ENCODE measurements at places on chromosomes 4 and X.
A peak's percentile ranks its signal among the peaks of the same experiment; 100 is the strongest.

DNA sequence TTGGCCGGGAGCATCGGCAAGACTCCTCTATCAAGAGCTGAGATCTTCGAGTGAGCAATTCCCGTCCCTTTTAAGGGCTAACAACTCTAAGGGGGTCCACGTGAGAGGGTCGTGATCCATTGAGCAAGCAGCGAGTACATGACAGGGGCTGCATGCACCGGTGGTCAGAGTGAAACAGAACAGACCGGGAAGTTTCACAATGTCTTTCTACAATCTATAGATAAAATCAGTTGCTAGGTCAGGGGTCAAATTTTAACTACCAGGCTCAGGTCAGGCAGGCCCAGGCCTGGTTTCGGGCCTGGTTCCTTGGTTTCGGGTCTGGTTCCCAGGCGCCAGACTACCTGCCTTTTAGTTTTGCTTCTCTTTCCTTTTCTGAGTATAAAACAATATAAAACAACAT, 160.1 kb downstream of the PTCHD1 start:
- DNase-seq: no peak

GRCh38 chr4:136643416-136643815, 888.9 kb downstream of the PCDH18 start:
- DNase-seq: no peak

DNA sequence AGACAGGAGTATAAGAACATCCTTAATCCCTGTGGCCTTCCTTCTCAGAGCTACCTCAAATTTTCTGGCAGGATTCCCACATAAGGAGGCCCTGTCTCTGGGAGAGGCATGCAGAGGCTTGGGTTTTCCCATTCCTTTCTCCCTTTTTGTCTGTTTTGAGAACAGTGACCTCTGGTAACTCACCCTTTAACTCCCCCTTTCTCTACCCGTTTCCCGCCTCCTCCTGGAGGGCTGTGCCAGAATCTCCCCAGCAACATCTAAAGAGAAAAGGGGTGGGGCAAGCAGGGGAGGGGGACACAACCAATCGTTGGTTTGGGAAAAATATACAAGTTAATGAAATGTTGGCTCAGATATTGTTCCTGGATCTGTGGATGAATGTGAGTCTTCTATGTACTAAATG, 303.7 kb upstream of the IRS4 start:
- no peak for DNase-seq

DNA sequence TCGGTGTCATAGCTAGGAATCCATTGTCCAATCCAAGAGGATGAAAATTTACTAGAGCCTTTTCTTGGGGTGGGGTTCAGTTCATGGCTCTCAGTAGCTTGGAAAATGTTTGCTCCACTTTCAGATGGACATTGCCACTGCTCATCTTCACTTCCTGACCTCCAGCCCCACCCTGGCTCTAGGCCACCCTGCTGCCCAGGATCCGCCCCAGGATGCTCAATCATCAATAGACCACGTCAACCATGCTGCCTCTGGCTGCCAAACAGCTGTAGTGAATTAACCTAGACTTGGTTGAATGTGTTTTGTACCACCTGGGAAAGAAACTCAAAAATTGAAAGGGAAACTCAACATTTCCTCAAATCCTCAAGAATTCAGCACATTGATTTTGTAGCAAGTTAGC, 37.2 kb upstream of the HSD17B10 start:
- no peak for DNase-seq

DNA sequence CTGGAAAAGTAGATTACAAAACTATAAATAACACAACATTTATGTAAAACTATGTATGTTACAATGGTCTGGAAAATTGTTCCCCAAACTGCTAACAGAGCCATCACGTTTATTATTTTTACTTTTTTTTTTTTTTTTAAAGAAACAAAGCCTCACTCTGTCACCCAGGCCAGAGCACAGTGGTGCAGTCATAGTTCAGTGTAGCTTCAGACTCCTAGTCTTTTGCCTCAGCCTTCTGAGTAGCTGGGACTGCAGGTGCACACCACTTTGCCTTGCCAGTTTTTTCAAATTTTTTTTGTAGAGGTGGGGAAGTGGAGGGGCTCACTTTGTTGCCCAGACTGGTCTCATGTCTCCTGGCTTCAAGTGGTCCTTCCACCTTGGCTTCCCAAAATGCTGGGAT, 180.1 kb upstream of the SPRY1 start:
- no peak for DNase-seq

- no peak for DNase-seq
Observed at GRCh38 chr4:67700116-67700737, 728 bp downstream of the UBA6 start.

GRCh38 chr4:80578001-80578400, 242.5 kb downstream of the CFAP299 start:
- DNase-seq: no peak

DNA sequence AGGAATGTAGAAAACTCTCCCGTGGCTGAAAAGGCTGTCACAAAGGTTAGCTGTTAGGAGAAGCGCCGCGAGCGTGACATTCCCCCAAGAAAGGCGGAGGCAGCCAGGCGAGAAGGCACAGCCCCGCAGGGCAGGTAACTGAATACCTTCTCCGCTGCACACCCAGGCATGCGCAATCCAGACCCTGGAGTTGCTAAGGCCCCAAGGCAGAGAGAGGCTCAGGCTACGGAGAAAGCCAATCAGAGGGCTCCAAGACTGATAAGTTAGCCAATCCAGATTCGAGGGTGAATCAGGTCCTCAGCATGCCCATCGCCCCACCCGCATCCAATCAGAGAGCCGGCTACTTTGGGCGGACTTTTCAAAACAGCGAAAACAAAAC, 485 bp upstream of the CCNG2 start:
- DNase-seq: no peak

- no peak for DNase-seq
Observed at GRCh38 chr4:137310166-137310565, 222.1 kb downstream of the PCDH18 start.

DNA sequence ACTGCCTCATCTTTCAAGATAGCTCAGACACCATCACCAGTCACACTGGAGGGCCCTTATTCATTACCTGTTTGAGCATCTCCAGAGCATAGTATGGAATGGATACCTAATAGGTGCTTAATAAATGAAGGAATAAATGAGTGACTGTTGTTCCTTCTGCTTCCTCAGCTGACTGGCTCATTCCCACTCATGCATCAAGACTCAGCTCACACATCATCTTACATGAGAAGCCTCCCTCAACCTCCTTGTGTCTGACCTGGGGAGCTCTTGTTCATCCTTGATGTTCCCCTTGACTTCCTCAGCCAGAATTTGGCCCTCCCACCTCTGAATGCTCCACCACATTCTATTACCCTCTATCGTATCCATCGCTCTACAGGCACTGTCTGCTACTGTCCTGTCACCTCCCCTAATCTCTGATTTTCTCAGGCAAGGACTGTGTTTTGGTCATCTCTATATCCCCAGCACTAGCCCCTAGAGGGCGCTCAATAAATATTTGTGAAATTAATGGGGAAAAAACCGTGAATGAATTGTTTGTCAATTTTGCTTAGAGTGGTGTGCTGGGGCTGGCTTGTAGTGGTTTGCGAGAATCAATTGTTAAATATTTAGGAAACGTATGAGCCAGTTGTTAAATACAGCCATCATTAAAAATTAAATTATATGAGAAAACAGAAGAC, 88.3 kb downstream of the NHSL2 start:
- peak; percentile 25 for DNase-seq

DNA sequence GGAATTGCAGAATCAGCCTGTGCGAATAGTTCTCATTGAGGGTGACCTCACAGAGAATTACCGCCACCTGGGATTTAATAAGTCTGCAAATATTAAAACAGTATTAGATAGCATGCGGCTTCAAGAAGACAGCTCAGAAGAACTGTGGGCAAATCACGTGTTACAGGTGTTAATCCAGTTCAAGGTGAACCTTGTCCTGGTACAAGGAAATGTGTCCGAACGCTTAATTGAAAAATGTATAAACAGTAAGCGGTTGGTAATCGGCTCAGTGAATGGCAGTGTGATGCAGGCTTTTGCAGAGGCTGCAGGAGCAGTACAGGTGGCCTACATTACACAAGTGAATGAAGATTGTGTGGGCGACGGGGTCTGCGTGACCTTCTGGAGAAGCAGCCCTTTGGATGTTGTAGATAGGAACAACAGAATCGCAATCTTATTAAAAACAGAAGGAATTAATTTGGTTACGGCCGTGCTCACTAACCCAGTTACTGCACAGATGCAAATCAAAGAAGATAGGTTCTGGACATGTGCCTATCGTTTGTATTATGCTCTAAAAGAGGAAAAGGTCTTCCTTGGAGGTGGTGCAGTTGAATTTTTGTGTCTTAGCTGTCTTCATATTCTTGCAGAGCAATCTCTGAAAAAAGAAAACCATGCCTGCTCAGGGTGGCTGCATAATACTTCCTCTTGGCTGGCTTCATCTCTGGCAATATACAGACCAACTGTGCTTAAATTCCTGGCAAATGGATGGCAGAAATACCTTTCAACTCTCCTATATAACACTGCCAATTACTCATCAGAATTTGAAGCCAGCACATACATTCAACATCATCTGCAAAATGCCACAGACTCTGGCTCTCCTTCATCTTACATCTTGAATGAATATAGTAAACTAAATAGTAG, 10.7 kb downstream of the BBS12 start:
- no peak for DNase-seq

GRCh38 chrX:129026202-129026601, 497.1 kb downstream of the SMARCA1 start:
- DNase-seq: no peak

DNA sequence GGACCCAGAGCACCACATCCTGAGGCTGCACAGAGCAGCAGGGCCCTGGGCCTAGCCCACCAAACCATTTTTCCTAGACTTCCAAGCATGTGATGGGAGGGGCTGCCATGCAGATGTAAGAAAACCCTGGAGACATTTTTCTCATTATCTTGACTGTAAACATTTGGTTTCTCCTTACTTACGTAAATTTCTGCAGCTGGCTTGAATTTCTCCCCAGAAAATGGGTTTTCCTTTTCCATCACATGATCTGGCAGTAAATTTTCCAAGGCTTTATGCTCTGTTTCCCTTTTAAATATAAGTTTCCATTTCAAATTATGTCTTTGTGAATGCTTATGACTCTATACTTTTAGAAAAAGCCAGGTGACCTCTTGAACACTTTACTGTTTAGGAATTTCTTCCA, 945.9 kb upstream of the NDST4 start:
- DNase-seq: no peak

GRCh38 chr4:54727346-54727745, 69.6 kb downstream of the KIT start:
- no peak for DNase-seq

DNA sequence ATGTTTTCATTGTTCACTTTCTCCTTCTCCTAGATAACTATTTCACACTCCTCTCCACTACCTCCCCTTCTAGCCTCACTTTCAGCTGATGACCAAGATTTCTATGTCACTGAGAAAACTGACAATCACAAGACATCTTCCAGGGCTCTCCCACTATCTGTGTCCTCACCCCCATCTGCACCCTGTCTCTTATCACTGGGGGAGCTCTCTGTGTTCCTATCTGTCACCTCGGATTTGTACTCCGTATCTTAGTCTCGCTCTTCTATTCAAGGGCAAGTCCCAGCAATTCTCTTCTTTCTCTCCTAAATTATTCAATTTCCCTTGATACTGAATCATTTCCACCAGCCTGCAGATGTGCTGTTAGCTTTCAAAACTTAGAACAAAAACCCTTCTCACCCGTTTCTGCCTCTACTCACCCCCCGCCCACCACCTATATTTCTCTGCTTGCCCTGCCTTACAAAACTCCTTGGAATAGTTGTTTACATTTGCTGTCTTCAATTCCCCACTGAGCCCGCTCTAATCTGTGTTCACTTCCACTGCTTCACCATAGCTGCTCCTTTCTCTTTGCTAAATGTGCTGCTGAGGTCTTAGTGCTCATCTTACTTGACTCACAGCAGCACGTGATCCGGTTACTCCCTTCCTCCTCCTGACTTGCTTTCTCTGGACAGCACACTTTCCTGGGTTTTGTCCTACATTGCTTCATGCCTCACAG, 293.2 kb downstream of the UNC5C start:
- no peak for DNase-seq

GRCh38 chr4:111435986-111436744, 709.1 kb upstream of the FAM241A start:
- no peak for DNase-seq

DNA sequence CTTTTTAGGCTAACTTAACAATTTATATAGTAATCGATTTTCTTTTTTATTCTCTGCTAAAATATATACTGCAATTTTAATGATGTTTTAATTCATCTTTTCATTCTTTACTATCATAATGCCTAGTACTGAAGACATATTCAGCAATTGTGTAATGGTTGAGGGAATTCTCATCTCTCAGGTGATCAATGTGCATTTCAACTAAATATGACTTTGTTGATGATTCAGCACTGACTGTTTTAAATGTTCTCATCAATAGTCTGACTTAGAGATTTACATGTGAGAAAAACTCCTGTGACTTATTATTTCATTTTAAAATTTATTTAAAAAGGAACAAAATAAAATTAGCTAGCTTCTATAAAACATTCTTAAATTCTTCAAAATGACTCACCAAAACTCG, 1450.3 kb downstream of the STIM2 start:
- no peak for DNase-seq

DNA sequence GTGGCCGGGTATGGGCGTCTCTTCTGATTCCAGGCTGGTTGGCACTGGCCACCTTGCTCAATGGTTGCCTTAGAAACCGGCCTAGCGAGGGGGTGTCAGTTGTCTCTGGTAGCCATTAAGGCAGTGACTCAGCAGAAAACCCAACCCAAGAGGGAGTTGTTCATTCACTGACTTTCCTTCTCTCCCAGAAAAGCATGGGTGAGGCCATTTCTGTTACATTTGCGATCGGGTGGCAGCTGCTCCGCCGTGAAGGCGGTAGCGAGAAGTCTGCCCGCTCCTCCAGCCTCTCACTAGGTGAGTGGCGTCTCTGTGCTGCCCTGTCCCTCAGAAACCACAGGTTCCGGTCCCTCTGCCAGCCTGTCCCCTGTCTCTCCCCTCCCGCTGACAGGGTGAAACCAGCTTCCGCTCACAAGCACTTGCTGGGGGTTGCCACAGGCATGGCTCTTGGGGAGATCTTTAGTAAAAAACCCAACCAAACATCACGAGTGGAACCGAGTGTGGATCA, 17.4 kb downstream of the IRAK1 start:
- peak; percentile 37 for DNase-seq

DNA sequence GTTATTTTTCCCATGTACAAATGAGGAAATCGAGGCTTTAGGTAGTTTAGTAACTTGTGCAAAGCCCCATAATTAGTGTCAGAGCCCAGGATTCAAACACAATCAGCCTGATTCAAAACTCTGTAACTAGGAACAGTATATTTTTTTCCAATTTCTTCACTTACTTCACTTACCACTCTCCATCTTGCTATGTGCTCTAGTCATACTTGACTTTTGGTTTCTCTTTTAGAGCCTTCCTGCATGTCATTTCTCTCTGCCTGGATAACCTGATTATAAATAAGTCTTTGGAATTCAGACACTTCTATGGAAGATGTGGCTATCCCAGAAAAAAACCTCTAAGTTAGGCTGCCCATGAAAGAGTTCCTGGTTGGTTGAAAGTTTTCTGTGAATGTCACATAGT, 22.2 kb downstream of the SATL1 start:
- no peak for DNase-seq

DNA sequence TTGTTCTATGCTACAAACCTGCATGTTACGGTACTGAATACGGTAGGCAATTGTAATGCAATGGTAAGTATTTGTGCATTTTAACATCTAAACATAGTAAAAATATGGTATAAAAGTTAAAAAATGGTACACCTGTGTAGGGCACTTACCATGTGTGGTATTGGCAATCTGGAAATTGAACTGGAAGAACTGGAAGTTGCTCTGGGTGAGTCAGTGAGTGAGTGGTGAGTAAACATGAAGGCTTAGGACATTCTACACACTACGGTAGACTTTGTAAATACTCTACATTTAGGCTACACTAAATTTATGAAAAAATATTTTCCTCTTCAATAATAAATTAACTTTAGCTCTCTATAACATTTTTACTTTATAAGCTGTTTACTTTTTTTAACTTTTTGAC, 78.9 kb downstream of the RRAGB start:
- DNase-seq: no peak

Measured in activated T-cell treated with anti-CD3 and anti-CD28 coated beads, Interleukin-2, amount 50 U/mL, for 1 hour (primary cell).